Tibial nerve (tissue), 4 donors: ENCODE measurements at places on chromosomes 5 and 9.

DNA sequence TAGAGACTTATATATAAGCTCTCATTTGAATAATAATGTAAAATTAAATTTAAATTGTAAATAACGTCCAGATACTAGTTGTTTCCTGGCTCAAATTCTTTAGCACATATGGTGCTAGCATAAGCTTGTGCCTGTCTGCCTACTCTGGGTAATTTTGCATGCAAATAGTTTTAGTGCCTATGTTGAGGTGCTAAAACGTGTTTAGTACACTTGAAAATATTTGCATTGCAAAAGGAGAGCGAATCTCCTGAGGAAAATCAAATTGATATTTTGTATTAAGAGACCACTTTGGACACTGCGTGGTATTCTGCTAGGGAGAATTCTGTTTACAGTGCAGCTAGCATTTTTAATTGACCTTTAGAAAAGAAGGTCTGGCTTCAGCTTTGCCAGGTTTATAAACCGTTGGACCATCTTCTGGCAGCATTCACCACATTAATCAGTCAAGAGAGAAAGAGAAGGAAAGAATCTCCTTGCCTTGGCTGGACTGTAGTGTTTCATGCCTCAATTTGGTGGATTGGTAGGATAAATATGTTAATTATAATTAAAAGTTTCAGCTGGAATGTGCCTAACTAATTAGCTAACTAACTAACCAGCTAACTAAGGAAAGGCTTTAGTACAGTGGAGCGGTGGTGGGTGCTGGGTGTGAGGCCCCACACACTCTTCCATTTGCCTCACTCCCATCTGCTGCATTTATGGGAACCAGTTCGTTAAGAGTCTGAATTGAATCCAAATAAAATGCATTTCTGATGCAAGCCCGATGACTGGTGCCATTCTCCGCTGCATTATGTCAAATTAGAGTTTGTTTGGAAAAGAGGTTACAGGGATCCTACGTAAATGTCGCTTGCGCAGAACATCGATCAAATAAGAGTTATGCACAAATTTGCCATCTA is 150.1 kb upstream of the MPDZ start:
- DNase-seq = no peak

- DNase-seq = no peak
Measured at GRCh38 chr5:90551376-90551775, 7.2 kb upstream of the ADGRV1 start.

- DNase-seq = no peak
Measured at GRCh38 chr9:112002131-112002846, 105.7 kb downstream of the UGCG start.

DNA sequence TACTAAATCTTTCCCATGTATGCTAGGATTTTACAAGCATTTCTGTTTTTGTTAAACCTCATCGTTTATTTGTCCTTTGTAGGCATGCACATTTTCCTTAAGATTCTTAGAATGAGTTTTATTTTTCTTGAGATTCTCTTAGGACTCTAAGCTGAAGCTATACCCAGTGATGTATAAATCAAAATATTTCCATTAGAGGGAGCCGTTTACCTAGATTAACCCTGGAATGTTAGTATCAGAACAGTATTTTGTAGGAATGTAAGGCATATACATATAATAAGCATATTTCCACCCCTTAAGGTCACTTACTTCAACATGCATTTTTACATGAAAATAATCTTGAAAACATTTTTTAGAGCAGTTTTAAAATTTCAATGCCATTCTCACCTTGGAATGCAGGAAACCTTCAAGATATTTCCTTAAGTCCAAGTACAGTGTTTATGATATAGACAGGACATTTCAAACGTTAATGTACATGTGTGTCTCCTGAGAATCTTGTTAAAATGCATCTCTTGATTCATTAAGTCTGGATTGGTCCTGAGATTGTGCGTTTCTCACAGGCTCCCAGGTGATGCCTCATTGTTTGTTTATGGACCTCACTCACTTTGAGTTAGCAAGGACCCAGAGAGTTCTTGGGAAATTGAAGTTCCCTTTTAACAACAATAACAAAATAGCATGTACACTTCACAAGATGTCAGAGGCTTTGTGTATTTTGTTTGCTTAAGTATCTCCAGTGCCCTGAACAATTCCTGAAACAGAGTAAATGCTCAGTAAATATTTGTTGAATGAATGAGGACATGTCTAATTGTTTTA is 34.9 kb upstream of the FCHO2 start:
- DNase-seq = no peak

- DNase-seq = no peak
Measured at GRCh38 chr5:102279711-102280110, 16.4 kb downstream of the SLCO4C1 start.

DNA sequence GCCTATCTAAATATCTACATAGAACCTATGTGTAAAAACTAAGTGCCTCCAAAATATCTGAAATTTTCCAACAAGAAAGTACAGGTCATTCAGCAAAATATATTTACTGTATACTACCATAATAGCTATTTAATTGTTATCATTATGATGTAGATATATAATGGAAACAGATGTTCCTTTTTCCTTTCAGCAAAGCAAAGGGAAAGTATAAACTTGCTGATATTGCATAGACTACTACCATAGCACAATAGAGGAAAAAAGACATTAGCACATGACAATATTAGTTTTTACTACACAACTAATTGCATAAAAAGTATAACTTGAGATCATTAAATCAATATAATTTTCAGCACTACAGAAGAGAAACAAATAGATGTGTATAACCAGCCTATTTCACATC is 14.9 kb downstream of the NR2F1-AS1 start:
- DNase-seq = no peak

GRCh38 chr5:79886925-79887655 is 104.0 kb downstream of the MTX3 start:
- DNase-seq = no peak
